ENCODE measurements at places on chromosomes 16 and 17.

DNA sequence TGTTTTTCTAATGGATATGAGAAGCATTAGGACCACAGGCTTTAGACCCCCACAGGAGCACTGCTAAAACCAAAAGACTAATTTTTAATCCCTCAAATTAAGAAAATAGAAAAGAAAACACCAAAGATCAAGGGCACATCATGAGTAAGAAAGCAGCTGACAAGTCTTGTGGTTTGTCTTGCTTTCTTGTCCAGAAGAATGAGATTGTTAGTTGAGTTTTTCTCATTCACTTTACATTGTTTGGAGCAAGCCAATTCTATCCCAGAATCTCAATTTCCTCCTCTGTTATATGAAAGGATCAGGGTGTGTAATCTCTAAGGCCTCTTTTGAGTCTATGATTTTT is 899.0 kb downstream of the KCNJ2 start:
- no peak for DNase-seq

GRCh38 chr16:60405286-60405685 is 1631.0 kb downstream of the CDH8 start:
- DNase-seq = no peak

- no peak for DNase-seq
Observed at GRCh38 chr17:49815761-49816281, 27.3 kb downstream of the KAT7 start.

- no peak for DNase-seq
Observed at GRCh38 chr16:65751622-65752521, 614.6 kb upstream of the CDH5 start.

DNA sequence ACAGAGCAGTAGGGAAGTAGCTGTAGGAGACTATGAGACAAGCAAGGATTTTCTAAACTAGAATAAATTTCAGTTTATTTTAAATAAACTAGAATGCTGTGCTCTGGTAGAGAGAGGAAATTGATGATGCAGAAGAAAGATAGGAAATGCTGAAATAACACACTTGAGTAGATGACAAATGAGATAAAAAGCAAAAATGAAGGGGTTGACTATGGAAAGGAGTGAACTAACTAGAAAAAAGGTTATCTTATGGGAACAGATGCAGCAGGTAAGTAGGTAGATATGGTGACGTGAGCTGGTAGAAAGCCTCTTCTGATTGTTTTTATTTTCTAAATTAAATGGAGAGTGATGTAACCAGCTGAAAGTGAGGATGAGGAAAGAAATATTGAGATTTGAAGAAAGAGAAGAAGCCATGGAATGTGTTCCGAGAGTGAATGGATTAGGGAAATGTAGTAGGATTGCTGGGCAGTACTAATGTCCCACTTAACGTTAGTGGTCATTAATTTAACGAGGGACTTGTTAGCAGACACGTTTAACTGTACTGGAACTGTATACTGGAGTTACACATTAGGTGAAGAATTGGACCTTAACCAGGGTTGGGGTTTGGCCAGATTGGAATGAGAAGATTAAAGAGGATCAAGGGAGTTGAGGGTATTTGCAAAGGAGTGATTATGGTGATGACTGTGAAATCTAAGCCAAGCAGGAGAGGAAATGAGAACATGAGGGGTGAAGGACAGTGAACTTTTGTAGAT is 196.5 kb downstream of the TANC2 start:
- no peak for DNase-seq

DNA sequence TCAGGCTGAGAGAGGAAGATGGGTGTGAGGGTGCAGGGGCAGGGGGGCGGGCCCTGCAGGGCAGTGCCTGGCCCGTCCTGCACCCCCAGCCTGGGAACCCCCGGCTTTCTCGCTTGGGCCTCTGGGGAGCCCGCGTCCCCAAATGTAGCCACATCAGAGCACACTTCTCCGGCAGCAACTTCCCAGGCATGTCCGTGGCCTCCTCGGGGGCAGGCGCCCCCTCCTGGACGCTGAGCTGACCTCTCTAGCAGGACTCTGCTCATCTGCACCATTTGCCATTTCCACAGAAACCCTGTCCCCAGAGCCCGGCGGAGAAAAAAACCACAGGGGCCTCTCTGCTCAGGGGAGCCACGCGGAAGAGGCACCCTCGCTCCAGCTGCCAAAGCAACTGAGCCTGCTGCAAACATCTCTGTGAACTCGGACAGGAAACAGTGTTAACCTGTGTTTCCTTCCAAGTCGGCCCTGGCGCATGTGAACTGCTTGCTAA is 63.4 kb downstream of the KLHDC4 start:
- DNase-seq = no peak

- DNase-seq = no peak
Observed at GRCh38 chr17:9403257-9403656, 172.4 kb downstream of the STX8 start.

DNA sequence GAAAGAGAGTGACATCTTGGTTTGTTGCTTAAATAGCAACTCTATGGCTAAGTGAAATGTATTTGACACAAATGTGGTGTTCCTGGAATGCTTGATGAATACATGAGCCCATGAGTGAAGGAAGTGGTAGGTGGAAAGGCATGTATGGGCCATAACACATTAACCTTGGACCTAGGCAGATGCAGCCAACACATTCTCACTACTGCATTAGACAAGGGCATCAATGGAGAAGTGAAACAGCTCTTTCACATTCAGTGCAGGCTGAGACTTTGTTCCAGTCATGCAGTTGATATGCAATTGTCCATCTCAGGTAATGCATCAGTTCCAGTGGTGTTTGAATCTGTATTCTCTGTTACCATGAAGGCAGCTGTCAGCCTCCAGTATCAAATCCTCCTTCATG is 133.6 kb downstream of the HS3ST3B1 start:
- no peak for DNase-seq

DNA sequence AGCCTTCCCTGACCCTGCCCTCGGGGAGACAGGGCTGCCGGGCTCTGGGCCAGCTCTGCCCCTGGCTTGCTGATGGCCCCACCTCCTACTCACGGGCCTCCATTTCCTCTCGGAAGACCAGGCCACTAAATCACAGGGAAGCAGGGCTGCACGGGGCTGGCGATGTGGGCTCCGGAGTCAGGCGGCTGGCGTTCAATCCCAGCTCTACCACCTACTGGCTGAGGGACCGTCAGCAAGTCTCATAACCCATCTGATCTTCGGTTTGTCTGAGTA is 113.4 kb downstream of the AMFR start:
- no peak for DNase-seq

- no peak for DNase-seq
Observed at GRCh38 chr16:85347213-85347591, 234.9 kb upstream of the CIBAR2 start.

GRCh38 chr16:25585526-25585925 is 106.2 kb upstream of the HS3ST4 start:
- no peak for DNase-seq

- DNase-seq = no peak
Observed at GRCh38 chr17:7552621-7553051, 3.8 kb downstream of the TNFSF12 start.

DNA sequence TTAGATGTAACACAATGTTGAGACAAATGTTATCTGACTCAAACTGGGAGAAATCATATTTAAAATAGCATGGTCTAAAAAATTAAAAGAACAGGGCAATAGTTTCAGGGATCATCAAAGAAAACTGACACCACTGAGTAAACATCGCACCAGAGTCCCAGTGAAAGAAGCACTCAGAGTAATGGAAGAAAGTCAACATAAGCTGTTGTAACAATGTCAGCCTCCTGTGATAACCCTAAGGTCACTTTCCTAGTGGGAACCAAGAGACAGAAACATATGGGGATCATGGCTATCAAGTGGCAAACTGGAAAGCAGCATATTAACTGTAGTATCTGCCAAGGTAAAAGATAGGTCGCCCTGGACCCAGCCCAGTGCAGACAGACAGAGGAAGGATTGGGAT is 160.8 kb downstream of the CA10 start:
- no peak for DNase-seq

DNA sequence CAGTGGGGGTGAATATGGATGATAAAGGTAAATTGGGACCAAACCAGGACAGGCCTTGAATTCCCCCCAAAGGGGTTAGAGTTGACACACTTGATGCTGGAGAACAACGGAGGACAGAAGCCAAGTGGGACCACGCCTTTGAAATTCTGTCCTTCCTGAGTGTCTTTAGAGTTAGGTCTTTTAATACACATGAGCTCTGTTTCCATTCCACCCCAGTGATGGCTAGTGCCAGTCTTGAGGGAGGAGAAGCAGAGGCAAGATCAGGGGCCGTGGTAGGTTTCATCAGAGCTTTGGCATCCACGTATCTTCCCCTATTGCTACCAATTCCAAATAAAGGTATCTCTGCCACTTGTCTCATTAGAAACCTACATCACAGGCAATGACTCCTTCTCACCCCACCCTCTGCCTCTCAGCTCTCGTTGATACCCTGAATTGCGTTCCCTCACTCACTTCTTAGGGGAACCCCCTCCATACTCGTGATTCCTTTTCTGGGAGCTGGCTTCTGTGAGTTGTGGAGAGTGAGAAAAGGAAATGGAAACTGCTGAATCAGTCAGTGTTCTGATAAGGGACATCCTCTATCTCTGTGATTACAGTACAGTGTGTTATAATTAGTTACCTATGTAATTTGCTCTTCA is 2.4 kb upstream of the CCL3L1 start:
- no peak for DNase-seq

Measured in activated CD8-positive, alpha-beta memory T cell treated with anti-CD3 and anti-CD28 coated beads for 48 hours (primary cell).